Endothelial cell (in vitro differentiated cells): ENCODE measurements at places on chromosomes 2 and 18.
A peak's percentile ranks its signal among the peaks of the same experiment; 100 is the strongest.

DNA sequence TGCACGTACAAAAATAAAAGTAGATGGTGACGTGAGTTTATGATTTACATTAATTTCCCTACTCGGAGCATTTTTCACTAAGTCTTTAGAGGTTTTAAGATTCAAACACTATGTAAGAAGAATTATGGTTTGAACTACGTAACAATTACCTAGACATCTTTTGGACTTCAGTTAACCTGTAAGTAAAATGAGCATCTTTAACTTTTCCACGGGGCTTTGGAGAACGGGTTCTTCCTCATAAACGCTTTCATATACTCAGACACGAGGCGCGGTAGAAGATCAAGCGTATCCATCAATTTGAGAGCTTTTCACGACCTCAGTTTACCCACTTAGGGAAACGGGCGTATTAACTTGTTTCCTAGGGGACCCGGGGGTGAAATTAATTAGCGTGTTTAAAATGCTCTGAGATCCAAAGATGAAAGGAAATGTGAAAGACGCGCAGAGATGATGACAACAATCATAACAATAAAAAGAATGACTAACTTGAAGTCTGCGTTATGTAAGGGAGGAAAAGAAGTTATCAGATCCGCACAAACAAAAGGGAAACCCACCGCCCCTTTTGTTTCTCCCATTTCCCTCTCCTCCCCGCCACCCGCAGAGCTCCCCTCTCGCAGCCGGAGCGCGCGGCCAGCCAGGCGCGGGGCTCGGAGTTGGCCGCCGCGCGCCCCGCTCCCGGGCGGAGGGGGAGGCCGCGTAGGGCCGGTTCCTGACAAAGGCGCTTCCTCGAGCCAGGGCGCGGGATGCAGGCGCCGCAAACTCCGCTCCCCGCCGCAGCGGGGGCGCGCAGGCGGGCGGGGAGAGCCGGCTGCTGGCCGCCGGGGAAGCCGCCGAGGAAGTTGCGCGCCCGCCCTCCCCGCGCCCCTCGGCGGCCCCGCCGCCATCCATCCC lies 807 bp downstream of the PELI1 start:
- peak; percentile 56 for DNase-seq

DNA sequence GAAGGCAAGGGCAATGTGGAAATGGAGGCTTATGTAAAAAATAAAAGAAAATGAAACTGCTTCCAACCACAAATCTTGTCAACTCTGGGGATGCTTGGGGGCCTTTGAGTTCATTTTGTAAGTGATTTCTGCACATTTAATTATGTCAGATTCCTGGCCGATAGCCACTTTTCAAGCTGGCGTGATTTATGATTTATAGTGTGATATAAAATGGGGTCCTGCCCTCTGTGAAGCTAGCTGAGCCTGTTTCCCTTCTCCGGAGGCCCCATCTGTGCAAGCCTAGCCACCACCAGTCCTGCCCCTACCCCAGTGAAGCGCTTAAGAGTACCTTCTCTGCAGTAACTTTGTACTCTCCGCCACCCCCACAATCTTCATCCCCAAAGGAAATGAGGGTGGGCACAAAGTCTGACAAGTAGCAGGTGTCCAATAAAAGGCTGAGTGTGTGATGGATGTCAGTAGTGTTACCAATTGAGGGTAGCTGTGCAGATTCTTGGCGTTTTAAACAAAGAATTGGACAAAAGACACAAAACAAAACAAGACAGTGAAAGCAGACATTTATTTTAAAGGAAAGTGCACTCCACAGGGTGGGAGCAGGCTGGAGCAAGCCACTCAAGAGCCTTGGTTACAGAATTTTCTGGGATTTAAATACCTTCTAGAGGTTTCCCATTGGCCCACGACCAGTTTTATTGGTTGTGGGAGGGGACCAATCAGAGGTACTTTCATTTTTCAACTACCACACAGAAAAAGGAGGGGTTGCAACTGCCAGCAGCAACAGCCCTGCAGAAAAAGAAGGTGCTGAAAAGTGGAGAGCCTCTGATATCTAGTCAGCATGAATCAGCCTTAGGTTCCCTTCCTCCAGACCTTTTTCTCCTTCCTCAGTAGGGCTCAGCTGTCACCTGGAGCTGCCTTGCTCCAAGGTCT lies 39.0 kb upstream of the SIX3 start:
- DNase-seq = no peak

DNA sequence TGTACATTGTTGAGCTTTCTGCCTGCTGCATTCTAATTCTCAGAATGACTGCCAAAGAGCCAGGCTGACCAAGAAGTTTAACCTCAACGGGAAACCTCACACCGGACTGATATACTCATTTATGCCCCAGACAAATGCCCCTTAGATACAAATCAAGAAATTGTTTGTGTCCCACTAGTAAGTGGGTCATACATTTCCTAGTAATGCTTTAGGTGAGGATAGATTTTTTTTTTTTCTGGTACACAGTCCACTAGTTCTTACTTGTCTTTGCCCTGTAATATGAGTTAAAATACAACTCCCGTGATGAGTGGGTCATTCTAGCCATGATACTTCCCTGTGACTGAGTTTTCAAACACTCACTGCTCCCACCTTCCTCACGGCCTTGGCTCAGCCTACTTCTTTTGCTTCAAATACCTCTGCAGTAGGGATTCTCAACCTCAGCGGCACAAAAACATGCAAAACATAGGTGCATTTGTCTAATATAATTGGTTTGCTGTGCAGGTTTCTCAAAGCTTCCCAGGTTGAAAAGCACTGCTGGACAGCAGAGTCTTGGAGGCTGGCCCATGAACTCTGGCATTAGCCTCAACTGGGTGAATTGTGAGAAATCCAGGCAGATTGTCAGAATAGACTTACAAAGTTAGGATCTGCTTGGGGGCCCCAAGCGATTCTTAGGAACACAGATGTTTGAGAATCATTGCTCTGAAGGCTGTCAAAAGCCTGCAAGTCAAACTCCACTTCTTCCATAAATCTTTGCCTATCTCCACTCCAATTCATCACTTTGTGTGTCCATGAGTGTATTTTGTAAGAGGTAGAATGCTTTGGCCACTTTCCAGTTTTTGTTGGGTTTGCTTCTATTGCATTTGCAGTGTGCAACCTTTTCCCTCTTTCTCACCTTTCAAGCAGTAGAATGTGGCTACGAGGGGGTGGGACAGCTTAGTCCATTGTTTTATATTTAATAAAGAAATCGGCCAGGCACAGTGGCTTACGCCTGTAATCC lies 35.5 kb downstream of the TGIF1 start:
- DNase-seq = no peak

DNA sequence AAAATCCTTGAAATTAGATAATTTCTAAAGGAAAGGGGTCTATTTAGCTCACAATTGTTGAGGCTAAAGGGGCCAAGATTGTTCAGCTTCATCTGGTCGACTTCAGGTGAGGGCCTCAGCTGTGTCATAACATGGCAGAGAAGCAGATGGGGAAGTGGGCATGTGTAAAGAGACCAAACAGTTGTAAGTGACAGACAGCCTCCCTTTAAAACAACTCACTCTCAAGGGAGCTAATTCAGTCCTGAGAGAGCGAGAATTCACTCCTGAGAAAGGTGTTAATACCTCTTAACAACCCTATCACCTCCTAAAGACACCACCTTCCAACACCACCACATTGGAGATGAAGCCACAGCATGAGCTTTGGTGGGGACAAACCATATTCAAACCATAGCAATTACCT lies 62.4 kb downstream of the KCMF1 start:
- DNase-seq = no peak

DNA sequence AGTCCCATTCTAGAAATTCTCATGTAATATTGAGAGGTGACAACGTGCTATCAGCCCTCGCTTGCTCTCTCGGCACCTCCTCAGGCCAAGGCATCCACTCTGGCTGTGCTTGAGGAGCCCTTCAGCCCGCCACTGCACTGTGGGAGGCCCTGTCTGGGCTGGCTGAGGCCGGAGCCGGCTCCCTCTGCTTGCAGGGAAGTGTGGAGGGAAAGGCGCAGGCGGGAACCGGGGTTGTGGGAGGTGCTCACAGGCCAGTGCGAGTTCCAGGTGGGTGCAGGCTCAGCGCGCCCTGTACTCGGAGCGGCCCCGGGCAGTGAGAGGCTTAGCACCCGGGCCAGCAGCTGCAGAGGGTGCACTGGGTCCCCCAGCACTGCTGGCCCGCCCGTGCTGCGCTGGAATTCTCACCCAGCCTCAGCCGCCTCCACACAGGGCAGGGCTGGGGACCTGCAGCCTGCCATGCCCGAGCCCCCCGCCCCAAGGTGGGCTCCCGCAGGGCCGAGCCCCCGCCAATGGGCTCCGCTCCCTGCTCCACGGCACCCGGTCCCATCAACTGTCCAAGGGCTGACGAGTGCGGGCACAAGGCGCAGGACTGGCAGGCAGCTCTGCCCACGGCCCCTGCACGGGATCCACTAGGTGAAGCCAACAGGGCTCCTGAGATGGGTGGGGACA lies 1680.6 kb upstream of the LRRTM1 start:
- DNase-seq = no peak

DNA sequence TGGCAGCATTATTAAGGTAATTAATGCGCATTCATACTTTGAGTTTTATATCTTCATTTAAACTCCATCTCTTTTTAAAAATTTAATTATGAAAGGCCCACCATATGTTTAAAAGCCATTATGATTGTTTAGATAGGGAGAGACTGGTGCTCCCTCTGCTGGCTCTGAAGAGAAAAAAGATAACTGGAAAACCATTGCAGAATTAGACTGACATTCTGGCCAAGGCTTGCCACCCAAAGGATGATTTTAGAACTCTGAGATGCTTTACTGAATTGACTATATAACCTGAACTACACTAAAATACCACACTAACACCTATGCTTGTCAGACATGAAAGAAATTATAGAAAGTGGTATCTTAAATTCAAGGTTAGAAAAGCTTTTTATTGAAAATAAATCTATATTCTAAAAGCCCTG lies 127.6 kb upstream of the SPOPL start:
- no peak for DNase-seq

GRCh38 chr2:212520340-212520739 lies 18.3 kb downstream of the ERBB4 start:
- DNase-seq = no peak

GRCh38 chr18:48597671-48598070 lies 58.8 kb downstream of the CTIF start:
- no peak for DNase-seq

GRCh38 chr2:205972113-205972512 lies 113.9 kb downstream of the INO80D start:
- DNase-seq = no peak

DNA sequence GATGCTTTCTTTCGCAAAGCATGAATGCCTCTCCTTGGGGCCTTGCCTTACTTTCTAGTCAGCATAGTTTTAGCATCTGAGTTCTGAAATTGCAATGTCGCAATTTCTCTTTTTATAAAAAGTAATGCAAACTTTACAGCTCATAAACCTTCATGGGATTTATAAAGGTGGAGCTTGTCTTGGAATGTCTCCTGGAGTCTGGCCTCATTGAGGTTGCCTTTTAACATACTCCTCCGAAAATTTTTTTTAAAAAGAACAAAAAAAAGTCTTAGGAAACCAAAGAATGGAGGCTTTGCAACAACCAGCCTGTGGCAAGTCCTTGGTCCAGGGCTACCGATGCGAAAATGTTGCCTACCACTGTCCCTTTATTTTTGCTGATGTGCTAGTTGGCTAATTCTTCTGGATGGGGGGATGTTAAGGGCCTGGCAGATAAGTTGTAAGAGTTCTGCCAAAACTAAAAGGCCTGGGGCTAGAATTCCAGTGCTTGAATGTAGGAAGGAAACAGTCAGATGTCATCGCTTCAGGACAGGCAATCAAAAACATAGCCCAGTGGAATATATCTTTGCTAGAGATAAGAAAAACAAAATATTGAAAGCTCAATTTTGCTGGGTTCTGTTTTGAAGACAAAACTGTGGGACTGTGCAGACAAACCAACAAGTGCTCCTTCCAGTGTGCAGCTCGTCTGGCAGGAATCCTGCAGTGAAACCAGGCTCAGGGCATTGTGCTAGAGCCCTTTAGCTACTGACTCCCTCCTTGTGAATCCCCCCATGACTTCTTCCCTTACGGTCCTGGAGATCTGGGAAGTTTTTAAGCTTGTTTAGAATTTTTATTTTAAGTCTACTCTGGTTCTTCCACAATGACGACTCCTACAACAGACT lies 213.0 kb downstream of the PIEZO2 start:
- no peak for DNase-seq

- no peak for DNase-seq
These were observed 162.5 kb downstream of the GRB14 start for GRCh38 chr2:164458792-164459191.

- DNase-seq = peak; percentile 53
These were observed 124.2 kb upstream of the ITGB6 start for GRCh38 chr2:160324161-160324800.

DNA sequence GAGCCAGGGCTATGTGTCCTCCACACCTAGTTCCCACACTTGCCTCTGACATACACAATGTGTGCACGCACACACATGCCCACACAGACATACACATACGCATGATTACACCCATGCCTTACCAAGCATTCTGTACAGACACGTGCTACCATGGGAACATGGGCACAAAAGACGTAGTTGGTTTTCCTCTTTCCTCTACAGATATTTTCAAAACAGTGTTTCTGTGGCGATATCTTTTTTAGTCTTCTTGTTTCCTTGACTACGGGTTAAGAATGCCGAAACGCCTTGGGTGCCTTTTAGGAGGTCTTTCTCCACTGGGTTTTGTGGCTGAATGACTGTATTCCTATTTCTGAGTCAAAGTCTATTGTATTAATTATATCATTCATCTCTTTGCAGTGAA lies 75.5 kb upstream of the SPTBN1 start:
- DNase-seq = no peak

- DNase-seq = no peak
These were observed 38.1 kb downstream of the AFTPH start for GRCh38 chr2:64562148-64562784.

GRCh38 chr18:54415086-54415485 lies 57.4 kb downstream of the C18orf54 start:
- DNase-seq = no peak

GRCh38 chr2:175371378-175371777 lies 189.9 kb upstream of the ATP5MC3 start:
- no peak for DNase-seq

- DNase-seq = no peak
These were observed 27.6 kb upstream of the KYNU start for GRCh38 chr2:142849820-142850219.

GRCh38 chr18:22682720-22683119 lies 250.4 kb upstream of the RBBP8 start:
- no peak for DNase-seq

- no peak for DNase-seq
These were observed 207.6 kb downstream of the SLC8A1 start for GRCh38 chr2:40244251-40244650.

- DNase-seq = no peak
These were observed 124.7 kb upstream of the PPP1CB start for GRCh38 chr2:28626891-28627421.

- DNase-seq = no peak
These were observed 217.3 kb downstream of the FHOD3 start for GRCh38 chr18:36514778-36515177.

DNA sequence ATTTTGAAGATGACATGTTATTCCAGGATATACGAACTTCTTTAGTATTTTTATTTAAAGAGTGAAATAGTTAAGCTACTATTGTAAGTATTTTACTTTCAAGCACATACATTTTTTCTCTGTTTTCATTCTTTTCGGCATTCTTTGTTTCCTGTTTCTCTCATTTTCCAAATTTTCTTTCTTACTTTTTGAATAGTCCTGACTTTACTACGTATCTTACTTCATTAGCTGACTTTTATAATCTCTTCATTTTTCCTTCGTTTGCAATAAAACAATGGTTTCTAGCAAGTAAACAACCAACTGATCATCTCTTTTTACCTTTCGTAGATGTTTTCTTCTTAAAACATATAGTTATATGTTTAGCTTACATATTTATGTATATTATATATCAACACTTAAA lies 11.8 kb downstream of the CAVIN2 start:
- DNase-seq = no peak

- peak; percentile 18 for DNase-seq
These were observed 1.2 kb upstream of the TANC1 start for GRCh38 chr2:158967114-158967730.

- DNase-seq = no peak
These were observed 120.0 kb upstream of the STK17B start for GRCh38 chr2:196291426-196291825.
